ENCODE measurements at places on chromosomes 12 and 14.

DNA sequence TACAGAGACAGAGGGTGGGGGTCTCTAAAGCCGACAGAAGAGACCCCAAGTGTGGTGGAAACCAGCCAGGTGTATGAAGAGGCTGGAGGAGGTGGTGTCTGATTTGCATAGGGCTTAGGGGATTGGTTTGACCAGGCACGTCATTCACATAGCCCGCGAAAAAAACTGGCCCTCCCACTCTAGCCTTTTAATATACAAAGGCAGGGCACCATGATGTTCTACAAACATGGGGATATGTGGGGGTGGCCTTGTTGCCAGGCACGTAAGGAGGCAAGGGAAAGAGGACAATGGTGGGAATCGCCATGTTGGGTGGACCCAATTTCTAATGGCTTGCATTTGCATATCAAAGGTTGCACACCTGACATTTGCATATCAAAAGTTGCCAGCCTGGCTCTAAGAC lies 13.2 kb downstream of the LALBA start:
- no peak for DNase-seq

DNA sequence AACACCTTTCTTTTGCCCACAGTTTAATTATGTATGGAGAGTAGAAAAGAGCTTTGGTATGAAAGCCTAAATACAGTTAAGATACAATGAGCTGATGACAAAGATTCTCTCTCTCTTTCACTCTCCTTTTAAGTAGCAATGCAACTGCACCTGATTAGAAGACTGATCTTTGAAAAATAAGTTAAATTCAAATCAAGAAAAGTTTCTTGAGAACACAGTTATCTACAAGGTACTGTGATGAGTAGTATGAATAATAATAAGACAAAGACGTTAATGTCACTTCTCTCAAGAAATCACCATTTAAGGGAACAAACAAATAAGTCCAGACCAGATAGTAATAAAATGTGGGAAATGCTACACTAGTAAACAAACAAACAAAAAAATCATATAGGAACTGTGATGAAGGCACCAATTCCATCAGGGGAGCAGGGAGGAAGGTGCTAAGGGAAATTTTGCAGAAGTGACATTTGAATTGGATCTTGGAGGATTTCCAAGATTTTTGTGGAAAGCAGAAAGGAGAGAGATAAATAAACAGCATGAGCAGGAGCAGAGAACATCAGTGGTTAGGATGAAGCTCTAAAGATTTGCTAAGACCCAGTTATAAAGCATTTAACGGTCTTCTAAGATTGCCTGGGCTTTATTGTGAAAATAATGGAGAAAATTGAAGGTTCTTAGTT lies 65.2 kb upstream of the STK38L start:
- no peak for DNase-seq

- no peak for DNase-seq
These were observed 48.0 kb downstream of the ETNK1 start for GRCh38 chr12:22672951-22673350.

DNA sequence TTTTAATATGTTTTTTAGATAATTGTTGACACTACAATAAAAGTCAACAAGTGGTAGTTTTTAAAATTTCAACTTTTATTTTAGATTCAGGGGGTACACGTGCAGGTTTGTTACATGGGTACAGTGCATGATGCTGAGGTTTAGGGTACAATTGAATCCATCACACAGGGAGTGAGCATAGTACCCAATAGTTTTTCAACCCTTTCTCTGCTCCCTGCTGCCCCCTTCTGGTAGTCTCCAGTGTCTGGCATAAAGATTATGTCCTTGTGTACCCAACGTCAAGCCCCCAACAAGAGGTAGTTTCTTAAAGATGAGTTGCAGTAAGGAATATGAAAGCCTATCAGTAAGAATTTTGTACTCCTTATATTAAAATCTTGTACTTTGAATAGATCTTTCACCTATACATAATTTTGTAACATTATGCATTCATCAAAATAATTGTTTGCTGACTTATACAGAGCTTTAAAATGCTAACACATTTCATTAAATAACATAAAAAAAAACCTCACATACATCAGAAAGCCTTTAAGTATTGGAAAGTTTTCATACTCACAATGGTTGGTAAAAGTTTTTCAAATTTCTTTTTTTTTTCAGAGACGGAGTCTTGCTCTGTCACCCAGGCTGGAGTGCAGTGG lies 5.4 kb upstream of the RALGAPA1 start:
- DNase-seq = peak; percentile 67

DNA sequence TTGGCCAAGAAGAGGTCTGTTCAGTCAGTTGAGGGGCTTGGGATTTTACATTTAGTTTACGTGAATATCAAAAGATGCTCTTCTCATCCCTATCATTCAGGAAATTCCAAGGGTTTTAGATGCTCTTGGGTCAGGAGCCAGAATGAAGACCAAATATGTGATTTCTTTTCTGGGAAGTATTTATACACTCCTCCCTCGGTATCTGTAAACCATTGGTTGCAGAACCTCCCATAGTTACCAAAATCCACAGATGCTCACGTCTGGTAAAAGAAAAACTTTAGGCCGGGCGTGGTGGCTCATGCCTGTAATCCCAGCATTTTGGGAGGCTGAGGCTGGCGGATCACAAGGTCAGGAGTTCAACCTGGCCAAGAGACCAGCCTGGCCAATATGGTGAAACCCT lies 75.9 kb downstream of the TNFAIP2 start:
- DNase-seq = no peak

DNA sequence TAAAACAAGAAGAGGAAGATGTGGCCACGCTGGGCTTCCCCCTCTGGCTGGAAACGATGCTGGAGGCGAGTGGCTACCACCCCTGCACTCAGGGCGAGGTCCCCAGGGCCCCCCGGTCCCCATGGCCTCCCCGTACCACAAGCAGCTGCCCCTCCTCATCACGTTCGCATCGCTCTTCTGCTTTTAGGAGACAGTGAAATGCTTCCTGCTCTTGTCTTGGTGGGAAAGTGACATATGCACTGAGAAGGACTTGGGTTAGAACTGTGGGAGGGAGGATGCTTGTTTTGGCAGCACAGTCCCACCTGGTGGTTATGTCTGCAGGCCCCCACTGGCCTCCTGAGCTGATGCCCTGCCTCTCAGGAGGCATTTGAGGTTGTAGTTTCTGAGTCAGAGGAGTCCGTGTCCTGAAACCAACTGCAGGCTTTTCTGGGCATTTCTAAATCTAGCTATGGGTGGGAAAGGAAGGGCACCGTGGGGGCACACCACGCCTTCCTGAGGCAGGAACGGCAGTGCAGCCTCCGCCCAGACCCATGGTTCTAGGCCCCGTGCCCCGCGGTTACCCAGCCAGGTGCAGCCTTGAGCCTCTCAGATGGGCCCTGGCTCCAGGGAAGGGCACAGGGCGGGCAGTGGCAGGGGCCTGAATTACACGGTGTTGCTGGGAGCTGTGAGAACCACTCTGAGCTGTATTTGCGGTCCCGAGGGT lies 139.3 kb downstream of the ADGRD1 start:
- no peak for DNase-seq

- DNase-seq = no peak
These were observed 5.6 kb downstream of the ARF6 start for GRCh38 chr14:49898485-49898884.

DNA sequence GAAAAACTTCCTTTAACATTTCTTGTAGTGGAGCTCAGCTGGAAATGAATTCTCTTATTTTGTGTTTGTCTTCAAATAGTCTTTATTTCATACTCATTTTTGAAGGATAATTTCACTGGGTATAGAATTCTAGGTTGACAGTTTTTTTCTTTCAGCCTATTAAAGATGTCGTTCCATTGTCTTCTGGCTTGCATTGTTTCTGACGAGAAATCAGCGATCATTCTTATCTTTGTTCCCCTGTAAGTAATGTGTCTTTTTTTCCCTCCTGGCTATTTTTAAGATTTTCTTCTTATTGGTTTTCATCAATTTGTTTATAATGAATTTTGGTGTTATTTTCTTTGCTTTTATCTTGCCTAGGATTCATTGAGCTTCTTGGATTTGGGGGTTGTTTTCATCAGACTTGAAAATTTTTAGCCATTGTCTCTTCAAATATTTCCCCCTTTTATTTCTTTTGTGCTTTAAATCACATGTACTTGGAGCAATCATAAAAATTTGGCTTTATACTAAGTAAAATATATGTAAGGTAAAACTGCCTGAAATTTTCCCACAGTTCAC lies 89.4 kb downstream of the UNC79 start:
- no peak for DNase-seq

All from stimulated activated CD8-positive, alpha-beta memory T cell treated with anti-CD3 and anti-CD28 coated beads, Interleukin-4, amount 100 ng/mL, for 1 hour (primary cell).